Right cardiac atrium (tissue), 5 donors: ENCODE measurements at places on chromosomes 12 and 14.
A peak's percentile ranks its signal among the peaks of the same experiment; 100 is the strongest.

DNA sequence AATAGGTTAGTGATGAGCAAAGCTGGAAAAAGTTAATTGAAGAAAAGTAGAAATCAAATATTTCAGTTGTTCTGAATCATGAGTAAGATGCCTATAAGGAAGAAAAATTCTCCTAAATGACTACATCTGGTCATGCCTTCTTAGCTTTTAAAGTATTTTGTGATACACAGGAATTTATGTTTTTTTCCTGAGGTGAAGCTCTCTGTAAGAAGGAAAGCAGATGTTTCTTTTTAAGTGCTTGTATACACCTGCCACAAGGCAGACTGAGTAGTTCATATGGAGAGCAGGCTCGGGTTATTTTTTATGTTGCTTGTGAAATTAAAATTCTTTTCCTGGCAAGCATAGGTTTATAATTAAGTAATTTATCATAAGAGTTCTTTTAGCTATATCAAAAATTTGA is 275.2 kb downstream of the RAD51B start:
- no peak for DNase-seq

GRCh38 chr12:1873531-1874510 is 44.6 kb downstream of the CACNA2D4 start:
- no peak for DNase-seq

- no peak for DNase-seq
These were observed 9.5 kb downstream of the BTG1 start for GRCh38 chr12:92136026-92136730.

DNA sequence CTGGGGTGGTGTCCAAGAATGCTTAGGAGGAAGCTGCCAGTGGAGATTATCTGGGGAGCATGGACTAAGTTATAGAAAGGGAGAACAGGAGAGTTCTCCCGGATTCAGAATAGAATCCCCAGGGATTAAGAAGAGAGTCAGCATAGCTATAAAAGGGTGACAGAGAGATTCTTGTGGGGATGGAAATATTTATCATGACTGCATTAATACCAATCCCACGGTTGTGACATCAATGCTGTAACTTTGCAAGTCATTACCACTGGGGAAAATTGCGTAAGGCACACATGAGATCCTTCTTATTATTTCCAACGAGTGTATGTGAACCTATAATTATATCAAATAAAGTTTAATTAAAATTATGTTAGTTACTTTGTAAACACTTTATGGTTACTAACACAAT is 447.9 kb upstream of the TMEM132C start:
- DNase-seq: no peak

DNA sequence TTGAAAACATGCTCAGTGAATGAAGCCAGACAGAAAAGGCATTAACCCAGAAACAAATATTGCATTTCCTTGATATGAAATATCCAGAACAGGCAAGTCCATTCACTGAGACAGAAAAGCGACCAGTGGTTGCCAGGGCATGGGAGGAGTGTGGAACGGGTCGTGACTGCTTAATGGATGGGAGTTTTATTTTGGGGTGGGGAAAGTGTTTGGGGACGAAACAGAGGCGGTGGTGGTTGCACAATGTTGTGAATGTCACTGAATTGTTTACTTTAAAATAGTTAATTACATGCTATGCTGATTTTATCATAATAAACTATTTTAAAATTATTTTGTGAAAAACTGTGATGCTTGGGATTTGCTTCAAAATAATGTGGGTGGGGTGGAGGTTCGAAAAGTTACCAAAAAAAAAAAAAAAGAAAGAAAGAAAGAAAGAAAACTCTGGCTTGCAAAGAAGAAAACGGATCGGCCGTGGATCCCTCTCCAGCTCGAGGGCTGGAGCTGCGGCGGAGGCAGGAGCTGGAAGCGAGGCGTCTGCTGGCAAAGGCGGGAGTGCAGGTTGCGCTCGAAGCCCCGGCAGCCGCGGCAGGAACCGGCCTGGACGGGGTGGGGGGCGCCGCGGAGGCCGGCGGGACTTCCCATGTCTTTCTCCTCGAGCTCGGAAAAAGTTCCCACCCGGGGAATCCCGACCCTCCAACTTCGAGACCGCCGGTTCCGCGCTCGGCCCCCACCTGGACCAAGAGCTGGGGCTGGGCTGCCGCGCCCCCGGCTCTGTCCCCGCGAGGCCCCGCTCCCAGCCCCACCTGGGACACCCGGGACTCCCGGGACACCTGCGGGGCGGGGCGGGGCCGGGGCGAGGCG is 524 bp upstream of the P2RX2 start:
- peak; percentile 28 for DNase-seq

DNA sequence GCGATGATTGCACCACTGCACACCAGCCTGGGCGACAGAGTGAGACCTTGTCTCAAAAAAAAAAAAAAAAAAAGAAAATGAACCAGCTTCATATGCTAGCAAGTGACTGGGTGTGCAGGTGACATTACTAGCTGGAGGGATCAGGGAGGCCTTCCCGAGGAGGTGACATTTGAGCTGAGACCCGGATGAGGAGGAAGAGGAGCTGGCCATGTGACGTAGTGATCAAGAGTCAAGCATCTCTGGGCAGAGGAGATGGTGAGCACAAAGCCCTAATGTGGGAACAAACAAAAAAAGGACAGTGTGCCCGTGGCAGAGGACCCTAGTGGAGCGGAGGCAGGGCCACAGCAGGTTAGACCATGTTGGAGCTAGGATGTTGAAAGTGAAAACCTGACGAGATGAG is 3.5 kb upstream of the PTPN6 start:
- DNase-seq: no peak

DNA sequence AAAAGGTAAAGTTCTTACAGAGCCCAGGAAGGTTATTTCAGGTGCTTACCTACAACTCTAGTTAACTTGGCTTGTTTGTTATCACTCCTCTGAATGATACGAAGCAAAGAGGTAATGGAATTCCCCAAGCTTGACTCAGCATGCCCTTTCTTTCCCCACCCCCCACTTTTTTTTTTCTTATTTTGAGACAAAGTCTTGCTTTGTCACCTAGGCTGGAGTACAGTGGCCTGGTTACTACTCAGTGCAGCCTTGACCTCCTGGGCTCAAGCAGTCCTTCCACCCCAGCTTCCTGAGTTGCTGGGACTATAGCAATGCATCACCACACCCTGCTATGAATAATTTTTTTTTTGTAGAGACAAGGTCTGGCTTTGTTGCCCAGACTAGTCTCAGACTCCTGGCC is 17.1 kb upstream of the YBX3 start:
- no peak for DNase-seq

DNA sequence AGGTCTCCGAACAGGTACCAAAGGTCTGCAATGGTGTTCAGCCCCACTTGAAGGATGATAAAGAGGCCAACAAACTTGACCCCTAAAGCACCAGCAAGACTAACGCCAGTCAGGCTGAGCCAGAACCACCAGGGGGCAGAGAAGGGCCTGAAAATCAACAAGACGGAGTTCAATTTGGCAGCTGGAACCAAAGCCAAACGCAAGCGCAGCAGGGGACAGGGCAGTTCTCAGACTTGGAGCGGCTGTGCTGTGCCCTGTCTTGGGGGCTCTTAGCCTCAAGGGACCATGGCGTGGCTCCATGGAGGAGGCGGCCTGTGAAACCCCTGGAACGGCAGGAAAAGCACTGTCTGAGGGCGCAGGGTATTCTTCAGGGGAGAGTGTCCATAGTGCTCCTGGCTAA is 19.6 kb downstream of the POMT2 start:
- peak; percentile 91 for DNase-seq

GRCh38 chr12:6684609-6685008 is 4.6 kb downstream of the ZNF384 start:
- DNase-seq: no peak

GRCh38 chr12:102096855-102097254 is 23.1 kb downstream of the NUP37 start:
- no peak for DNase-seq

DNA sequence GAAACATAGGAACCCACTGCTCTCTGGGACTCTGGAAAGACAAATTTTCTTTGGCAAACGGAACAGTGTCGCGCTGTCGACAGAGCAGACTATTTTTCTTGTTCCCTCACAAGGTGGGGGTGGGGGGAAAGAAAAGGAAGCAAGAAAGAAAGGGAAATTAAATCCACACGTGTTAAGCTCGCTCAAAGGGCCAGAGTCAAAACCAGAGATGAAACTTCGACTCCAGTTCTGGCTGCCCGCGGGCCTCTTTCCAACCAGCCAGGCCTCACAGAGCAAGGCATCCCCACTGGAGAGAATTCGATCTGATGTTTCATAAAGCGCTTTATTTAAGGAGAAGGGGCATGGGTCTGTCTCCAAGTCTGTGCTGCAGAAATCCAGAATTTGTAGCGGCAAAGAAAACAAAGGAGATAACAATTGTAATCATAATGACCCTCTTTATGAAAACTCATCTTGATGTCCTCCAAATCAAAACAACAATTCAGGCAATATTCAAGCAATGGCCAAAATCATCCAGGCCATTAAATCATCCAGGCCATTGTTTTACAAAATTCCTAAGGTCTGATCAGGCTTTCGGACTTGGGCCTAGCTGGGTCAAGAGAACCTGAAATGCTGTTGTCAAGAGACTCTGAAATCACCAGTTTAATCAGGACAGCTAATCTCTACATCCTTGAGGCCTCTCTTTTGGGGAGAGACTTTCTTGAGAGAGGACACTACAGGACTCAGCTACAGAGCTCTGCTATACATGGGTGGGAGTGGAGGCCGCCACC is 5.3 kb upstream of the TBX5 start:
- no peak for DNase-seq

DNA sequence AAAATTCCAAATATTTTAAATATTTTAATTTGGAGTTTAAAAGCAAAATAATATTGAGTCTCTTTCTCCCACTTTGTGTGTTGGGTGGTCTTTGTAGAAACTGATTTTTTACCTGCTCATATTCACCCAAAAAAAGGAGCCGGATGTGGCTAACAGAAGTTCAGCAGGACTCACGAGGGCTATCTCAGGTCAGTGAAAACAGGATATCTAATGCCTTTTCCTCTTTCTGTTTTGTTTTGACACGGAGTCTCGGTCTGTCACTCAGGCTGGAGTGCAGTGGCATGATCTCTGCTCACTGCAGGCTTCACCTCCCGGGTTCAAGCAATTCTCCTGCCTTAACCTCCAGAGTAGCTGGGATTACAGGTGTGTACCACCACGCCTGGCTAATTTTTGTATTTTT is 30.8 kb downstream of the COA8 start:
- DNase-seq: no peak

- DNase-seq: no peak
These were observed 4.0 kb downstream of the CDK17 start for GRCh38 chr12:96396209-96396608.

- no peak for DNase-seq
These were observed 160.6 kb downstream of the KCNA5 start for GRCh38 chr12:5204271-5204670.

DNA sequence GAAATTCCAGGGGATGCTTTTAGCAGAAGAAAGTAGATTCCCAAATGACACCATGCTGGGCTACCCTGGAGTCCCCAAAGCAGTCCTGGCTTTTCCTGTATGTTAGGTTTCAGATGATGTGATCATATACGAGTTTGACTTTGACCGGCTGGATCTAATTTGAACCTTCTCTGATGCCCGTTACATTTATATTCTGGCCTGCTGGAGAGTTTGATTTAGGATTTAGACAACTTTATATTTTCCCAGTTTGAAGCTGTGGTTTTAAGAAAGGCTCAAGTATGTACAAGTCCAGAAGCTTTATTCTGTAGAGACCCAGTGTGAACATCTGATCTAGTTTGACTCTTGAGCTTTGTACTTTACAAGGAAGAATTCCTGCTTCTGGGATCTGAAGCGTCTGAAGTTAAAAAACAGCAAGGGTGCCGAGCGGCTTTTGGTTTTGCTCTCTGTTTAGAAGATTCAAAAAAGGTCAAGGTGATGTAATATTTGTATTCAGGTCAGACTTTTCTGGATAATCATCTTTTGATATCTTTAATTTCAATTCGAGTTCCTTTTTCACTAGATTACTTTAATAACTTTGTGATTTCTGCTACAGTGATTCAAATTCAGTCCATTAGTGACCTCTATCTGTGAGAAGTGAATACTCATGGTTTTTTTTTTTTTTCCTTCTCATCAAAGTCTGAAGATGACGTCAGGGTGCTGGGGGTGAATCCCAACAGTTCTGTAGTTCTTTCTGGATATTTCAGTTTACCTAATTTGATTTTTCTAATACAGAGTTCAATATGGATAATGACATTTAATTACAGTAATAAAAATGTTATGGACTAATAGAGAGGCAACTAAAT is 6.3 kb downstream of the FLRT2 start:
- no peak for DNase-seq

GRCh38 chr12:14403711-14404196 is 38.3 kb downstream of the ATF7IP start:
- no peak for DNase-seq

DNA sequence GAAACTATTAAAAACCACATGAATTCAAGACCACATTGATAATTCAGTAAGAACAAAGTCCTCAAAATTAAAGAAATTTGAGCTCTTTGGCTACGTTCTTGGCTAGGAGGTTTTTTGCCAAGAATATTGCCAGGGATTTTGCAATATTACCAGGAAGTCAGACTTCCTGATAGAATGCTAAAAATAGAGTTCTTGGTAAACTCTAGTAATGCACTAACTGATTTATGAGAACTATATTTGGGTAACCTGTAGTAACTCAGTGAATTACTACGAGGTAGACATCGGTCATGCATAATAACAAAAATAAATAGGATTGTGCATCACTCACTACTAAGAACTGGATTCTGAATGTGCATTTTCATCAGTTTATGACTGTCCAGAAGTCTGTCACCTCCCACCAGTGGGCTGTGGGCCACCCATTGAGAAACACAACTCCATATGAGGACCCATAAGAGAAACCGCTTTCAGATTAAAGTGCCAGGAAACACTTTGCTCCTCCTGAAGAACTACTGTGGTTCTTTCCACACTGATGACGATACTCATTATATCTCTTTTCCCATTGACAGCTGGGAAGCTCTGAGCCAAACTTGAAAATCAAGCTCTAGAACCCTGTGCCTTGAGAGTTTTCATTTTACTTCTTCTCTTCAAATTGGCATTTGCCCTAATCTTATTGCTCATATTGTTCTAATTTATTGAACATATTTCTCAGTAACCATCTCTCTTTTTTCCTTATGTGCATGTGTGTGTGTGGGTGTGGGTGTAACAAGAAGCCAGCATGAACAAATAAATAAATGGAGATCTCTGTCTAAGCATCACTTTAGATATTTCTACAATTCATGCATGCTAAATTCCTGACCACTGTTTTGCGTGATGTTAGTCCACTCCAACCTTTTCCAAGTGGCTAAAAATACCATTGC is 116.6 kb downstream of the BCL11B start:
- no peak for DNase-seq

GRCh38 chr12:109503611-109504010 is 26.2 kb downstream of the UBE3B start:
- no peak for DNase-seq

- no peak for DNase-seq
These were observed 122.3 kb downstream of the MON2 start for GRCh38 chr12:62588916-62589315.
